ENCODE measurements at places on chromosomes 7 and 10.
A peak's percentile ranks its signal among the peaks of the same experiment; 100 is the strongest.

DNA sequence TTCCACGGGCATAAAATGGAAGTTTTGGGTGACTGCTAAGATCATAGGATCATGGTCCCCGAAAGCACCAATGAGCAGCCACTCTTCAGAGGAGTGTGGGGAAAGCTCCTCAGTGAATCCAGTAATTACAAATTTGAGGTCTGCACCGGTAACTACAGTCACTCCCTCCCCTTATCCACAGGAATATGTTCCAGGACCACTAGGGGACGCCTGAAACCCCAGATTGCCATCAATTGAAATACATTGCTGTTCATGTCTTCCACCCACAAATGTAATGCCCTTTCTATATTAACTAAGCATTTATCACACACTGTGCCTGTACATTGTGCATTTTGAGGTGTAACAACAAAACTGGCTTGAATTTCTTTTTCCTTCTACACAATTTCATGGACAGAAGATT is 447.9 kb upstream of the PFKP start:
- peak; percentile 11 for DNase-seq

DNA sequence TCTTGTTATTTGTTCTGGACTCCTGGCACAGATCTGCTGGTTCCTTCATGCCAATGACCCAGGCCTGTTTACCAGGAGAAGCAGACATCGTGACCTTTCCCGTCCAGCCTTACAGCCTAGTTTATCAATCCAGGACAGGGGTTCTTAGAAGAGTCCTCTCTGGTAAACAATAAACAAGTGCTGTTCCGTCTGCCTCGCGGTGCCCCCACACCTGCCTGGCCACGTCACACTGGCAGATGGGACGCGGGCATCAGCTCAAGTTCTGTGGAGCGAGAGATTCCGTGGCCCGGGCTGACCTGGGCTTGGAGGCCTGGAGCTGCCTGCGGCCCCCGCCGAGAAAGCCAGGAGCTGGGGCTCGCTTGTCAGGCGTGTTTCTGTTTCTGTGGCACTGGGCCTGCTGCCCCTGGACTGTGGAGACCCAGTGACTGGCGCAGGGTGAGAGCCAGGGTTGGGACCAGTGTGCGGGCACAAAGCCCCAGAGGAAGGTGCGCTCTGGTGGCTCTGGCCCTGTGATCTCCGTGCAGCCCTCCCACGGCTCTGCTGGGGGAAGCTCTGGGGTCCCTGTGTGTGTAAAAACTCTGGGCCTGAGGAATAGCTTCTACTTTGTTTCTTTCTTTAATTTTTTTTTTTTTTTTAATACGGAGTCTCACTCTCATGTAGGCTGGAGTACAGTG is 28.4 kb upstream of the PFKFB3 start:
- no peak for DNase-seq

DNA sequence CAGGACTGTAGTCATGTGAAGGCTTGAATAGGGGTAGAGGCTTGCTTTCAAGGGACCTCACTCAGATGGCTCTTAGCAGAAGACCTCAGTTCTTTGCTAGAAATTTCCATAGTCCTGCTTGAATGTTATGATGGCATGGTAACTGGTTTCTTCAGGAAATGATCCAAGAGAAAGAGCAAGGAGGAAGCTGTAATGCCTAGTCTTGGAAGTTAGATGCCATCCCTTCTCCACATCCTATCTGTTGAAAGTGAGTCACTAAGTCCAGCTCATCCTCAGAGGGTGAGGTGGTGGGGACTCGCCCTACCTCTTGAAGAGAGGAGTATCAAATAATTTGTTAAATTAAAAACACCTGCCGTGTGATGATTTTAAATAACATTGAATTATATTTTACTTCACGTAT is 4.6 kb downstream of the MGAM start:
- DNase-seq, result no peak

- DNase-seq, result peak; percentile 34
Observed at GRCh38 chr7:108078211-108078673, 51.9 kb downstream of the LAMB4 start.

GRCh38 chr7:5469375-5470166 is 45.9 kb upstream of the TNRC18 start:
- no peak for DNase-seq

GRCh38 chr7:142030848-142031247 is 35.2 kb downstream of the MGAM start:
- no peak for DNase-seq

DNA sequence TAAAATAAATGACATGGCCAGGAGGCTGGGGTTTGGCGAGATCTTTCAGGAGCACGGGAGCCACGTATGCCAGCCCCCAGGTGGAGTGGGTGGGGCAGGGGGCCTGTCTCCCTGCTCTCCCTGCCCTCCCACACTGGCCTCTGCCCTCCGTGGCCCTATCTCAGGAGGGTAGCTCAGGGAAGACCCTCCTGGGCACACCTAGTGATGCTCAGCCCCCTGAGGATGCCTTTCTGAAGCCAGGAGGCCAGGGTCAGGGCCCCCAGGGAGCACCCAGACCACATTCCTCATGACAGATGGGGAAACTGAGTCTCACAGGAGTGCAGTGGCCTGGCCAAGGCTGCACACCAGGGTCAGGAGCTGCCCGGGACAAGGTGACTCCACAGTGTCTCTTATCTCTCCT is 223.4 kb downstream of the ELFN1 start:
- no peak for DNase-seq

- DNase-seq, result no peak
Observed at GRCh38 chr7:101996131-101996691, 178.8 kb downstream of the CUX1 start.

- DNase-seq, result no peak
Observed at GRCh38 chr10:57964351-57964750, 303.3 kb downstream of the IPMK start.

DNA sequence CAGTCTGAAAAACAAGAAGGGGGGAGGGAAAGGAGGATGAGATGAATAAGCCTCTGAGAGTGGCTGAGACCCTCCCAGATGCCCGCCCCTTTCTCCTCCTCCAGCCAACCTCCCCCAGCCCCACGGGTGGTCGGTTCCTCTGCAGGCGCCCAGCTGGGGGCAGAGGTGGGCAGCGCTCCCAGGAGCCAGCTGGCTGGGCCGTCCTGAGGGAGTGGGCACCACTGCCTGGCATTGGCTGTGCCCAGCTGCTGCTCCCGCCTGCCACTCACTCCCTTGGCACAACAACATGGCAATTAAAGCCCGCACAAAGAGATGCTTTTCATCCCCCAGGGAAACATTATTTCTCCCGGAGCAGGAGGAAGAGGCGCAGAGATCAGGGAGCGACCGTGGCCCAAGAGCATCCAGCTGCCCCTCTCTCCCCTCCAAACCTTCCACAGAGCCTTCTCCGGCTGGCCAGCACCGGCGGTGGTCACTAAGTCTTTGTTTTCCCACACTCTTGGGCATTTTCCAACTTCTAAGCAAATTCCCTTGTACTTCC is 107.2 kb downstream of the SPDYE5 start:
- DNase-seq, result peak; percentile 35

DNA sequence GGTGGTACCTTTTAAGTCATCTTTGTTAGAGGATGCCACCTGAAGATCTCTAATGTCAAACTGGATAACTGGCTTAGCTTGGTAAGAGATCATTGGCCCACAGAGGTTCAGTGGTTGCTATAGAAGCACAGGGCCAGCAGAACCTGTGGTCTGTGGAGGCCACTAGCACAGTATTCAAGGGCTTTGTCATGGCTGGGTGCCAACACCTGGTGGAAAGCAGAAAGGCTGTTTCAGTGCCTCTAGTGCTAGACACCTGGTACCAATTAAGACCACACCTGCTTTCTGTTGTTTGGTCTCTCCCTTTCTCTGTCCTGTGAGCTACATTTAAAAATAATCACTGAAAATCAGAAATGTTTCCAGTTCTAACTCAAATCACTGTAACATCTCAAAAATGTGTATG is 10.0 kb upstream of the PCGF5 start:
- DNase-seq, result no peak

DNA sequence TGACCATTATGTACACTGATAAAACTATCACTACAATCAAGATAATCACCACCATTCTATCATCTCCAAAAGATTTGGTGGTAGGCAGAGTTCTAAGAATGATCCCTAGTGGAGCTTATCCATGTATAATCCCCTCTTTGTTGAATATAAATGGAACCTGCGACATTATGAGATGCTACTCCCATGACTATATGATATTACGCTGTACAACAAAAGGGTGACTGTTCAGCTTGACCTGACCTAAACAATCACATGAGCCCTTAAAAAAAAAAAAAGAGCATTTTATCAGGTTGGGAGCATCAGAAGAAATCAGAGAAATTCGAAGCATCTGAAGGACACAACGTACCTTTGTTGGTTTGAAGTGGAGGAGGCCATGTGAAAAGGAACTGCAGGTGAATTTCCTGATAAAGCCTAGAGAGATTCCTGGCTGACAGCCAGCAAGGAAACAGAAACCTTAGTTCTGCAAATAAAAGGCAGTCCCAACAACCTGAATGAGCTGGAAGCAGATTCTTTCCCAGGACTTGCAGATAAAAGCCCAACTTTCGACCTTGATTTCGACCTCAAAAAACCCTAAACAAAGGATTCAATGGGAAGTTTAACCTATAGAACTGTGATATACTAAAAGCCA is 270.7 kb downstream of the ADRA2A start:
- DNase-seq, result no peak

GRCh38 chr10:131107970-131108369 is 203.6 kb downstream of the TCERG1L start:
- no peak for DNase-seq

GRCh38 chr10:22368981-22369380 is 23.7 kb downstream of the SPAG6 start:
- DNase-seq, result no peak

- DNase-seq, result no peak
Observed at GRCh38 chr10:113476673-113477072, 76.2 kb upstream of the HABP2 start.

- no peak for DNase-seq
Observed at GRCh38 chr7:124914298-124914697, 15.3 kb downstream of the POT1 start.

- DNase-seq, result no peak
Observed at GRCh38 chr7:99037327-99037940, 106.5 kb downstream of the SMURF1 start.

DNA sequence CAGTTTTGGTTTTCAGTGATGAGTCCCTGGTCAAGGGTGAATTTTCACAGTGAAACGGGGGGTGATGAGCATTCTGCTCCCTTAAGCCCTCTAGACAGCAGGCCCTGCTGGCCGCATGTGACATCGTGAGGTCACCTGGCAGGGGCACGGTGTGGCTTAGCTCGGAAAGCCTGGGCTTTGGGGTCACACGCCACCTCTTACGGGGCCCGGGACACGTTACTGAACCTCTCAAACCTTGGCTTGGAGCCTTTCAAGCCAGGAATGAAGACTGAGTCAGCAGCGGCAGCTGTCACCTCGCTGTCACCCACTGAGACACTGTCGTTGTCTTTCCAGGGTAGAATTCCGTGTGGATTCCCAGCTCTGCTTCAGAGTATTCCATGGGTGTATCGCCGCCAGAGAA is 4.1 kb downstream of the GET4 start:
- DNase-seq, result no peak

- DNase-seq, result no peak
Observed at GRCh38 chr7:118420888-118421287, 196.4 kb downstream of the ANKRD7 start.

DNA sequence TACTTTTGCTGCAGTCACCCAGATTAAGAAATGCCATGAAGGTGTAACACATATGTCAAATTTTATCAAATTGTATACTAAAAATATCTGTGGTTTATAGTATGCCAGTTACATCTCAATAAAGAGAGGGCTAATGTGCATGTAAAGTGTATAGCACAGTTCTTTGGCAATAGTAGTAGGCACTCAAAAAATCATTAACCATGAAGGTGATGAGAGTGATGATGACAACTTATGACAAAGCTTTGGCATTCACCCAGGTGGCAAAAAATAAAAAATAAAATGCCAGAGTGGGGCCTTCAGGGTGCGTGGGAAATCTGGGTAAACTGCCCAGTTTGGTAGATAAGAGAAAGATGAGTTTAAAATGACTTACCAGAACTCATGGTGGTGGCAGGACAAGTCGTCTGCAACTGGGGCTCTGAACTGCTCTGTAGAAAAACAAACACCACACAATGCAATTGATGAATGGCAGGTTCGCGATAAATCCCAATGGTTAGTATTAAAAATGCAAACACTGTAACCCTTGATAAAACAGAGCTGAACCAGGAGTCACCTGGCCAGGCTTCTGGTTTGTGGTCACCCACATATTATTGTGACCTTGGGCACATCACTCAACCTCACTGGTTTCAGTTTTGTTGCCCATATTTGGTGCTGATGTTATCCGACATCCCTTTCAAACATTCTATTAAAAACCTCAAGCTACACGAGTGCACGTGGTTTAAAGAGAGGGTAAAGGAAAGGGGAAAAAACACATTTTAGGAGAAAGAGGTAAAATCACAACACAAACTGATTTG is 120.2 kb downstream of the SORBS1 start:
- no peak for DNase-seq

DNA sequence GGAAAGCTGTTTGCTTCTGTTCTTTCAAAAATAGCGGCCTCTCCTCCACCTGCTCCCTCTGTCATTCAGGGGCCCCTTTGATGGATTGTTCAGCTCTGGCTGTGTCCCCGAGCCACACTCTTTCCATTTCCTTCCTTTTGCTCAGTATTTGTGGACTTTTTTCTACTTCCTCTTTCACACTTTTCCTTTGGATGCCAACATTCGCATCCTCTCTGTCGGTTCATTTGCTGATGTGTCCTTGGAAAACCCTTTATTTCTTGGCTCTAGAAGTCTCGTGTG is 11.7 kb upstream of the PWWP2B start:
- DNase-seq, result no peak

- no peak for DNase-seq
Observed at GRCh38 chr7:36051501-36051900, 101.6 kb upstream of the EEPD1 start.

DNA sequence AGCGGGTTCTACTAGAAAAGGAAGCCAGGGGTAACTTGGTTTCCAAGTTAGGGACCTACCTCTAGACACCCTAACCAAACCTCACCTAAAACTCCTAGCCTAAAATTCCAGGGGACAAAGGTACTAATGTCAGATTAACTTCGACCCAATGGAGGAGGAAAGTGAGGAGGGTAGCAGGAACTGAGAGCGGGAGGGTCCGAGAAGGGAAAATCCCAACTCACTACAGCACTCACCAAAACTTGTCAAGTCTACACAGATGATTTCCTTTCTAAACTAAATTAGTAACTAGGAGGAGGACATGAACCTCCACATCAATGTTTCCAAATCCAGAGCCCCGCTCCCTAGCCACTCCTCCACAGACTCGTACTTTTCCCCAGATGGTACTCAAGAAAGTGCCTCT is 22.6 kb downstream of the CHCHD3 start:
- DNase-seq, result no peak

- DNase-seq, result peak; percentile 60
Observed at GRCh38 chr7:33050535-33051318, 11.8 kb downstream of the NT5C3A start.

DNA sequence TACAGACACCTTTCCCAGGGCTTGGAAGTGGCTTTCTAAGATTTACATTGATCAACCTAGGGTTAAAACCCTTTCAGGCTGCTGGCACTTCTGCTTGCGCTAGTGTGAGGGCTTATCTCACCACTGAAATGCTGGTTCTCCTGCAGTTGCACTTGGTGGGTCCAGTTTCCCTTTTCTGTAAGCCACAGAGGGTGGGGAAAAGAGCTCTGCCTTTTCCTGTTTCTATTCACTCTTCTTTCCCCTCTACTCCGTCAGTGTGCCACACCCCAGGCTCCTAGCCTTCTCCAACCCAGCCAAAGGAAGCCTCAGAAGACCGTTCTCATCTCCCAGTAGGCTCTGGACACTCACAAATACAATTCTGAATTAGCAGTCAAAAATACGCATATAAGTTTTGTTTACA is 19.0 kb upstream of the CAPZA2 start:
- peak; percentile 18 for DNase-seq

Measured in umbilical cord (tissue), 2 donors.